ENCODE measurements at places on chromosomes 16 and 17. TPM values are rescaled to one million over a fixed set of nuclear protein-coding genes. Genes with fewer than 3 reads are reported as not detected.

Gene KCTD2
- 25.3 TPM for total RNA-seq

Gene RAB11FIP4
- 13.5 TPM for total RNA-seq

DNA sequence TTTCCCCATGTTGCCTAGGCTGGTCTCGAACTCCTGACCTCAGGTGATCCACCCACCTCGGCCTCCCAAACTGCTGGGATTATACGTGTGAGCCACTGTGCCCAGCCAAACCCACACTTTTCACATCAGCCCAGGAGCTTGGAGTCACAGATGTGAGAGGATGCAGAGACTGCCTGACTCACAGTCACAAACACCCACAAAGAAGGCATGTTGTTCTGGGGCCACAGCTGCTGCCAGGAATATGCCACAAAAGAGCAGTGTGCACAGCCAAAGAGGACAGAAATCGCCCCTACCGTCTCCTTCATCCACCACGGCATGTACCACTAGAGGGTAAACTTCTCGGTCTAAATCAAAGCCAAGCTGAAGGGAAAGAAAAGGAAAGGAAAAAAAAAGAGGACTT is 25.1 kb upstream of the FOXJ1 start:
- no peak for DNase-seq

DNA sequence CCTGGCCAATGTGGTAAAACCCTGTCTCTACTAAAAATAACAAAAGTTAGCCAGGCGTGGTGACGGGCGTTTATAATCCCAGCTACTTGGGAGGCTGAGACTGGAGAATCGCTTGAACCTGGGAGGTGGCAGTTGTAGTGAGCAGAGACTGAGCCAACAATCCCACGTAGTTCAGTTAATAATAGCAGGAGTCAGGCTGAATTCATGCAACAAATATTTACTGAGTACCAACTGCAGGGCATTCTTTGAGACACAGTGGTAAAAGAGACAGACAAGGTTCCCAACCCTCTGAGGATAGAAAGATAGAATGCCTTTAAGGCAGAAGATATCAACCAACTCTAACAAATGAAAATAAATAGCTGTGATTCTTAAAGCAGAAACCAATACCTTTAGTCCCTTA is 39.1 kb downstream of the SPOP start:
- DNase-seq: no peak

Data from upper lobe of right lung (tissue), 1 donor.